ENCODE measurements at places on chromosomes 2 and 18.
A peak's percentile ranks its signal among the peaks of the same experiment; 100 is the strongest.

DNA sequence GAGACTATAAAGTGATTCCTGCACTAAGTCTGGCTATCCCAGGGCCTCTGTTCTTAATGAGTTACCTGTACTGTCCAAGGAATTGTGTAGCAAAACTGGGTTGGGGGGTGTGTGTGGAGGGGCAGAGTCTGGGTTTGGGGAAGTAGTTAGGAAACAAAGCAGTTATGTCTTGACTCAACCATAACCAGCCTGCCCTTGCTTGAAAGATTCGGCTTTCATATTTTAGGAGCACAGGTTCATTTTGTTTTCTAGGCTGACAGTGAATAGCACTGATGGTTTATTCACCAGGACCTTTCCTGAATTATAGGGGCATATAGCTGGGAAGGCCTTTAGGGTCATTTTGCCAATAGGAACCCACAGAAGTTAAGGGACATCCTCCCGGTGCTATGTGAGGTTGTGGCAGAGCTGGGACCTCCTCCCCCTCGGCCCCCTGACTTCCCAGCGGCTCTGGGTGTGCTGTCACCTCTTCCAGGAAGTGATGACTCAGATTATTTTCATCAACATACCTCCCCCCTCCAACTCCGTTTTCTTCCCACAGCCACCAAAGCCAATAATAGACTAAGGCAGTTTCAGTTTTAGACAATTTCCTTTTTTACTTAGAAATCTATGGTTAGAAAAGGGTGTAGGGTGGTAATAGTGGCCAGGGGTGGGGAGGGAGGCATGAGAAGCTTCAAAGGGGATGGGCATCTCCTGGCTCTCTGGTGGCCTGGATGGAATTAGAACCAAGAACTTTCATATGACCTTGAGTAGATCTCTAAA lies 44.8 kb downstream of the SETBP1 start:
- no peak for DNase-seq

DNA sequence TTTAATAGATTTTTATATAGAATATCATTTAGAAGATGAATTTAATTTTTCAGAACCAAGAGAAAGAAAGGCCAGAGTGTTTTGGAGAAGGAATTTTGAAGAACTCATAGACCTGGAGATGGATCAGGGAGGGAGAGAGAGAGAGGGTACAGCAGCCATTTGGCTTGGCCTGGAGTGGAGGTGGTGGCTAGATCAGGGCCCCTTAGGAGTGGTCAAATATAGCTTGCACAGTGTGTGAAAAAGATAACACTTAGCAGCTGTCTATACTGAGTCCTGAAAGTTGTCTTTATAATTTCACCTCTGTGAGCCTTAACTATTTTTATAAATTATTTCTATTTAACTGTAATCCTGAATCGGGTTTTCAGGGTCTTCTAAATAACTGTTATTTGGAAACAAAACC lies 38.8 kb upstream of the ACYP2 start:
- no peak for DNase-seq

DNA sequence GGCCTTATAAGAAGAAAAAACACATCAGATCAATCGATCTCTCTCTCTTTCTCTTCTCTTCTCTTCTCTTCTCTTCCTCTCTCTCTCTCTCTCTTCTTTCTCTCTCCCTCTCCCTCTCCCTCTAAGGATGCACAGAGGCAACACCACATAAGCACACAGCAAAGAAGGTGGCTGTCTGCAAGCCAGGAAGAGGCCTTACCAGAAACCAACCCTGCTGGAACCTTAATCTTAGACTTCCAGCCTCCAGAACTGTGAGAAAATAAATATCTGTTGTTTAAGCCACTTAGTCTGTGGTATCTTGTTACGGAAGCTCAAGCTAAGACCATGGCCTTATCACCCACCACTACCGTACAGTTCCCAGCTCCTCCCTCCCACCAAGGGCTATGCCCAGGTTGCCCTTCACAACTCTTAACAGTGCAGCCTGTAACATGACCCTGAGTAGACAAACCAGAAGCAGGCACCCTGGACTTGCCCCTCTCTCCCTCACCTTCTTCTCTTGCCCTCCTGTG lies 25.2 kb upstream of the TMEM237 start:
- DNase-seq: no peak

- no peak for DNase-seq
Observed at GRCh38 chr2:67499989-67500388, 102.9 kb downstream of the ETAA1 start.

- peak; percentile 27 for DNase-seq
Observed at GRCh38 chr2:6866275-6866671, 566 bp upstream of the CMPK2 start.

GRCh38 chr2:128405981-128406613 lies 87.4 kb upstream of the HS6ST1 start:
- DNase-seq: no peak

DNA sequence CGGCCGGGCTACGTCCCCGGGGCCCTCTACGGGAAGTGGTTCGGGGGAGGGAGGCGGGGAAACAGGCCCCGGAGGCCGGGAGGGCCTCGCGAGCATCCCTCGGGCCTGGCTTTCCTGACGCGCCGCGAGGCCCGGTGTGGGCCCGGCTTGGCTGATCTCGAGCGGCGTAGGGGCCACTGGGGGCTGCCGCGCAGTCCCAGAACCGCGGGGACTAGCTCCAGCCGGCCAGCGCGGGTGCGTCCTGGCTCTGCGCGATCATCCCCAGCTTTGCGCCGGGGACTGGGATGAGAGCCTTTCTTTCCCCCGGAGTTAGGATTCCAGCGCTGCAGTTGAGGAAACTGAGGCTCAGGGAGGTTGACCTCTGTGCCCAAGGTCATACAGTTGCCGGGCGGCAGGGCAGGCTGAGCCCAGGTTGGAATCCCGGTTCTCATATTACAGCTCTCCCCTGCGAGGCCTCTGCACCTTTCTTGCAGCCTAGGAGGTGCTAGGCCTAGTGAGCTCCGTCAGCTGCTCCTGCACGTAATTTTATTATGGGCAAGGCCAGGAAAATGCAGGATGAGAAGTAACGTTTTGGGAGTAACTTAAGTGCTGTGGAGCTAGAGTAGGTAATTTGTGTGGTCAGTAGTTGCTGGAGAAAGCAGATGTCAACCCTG lies 501 bp downstream of the LPIN1 start:
- no peak for DNase-seq

Measured in HCT116 (cell line).